H1 (cell line): ENCODE measurements at places on chromosomes 12 and 14.

GRCh38 chr14:77623201-77623600, 6.8 kb upstream of the SPTLC2 start:
- DNase-seq = no peak

- DNase-seq = peak; percentile 9
Observed at GRCh38 chr12:119989731-119990381, 820 bp downstream of the BICDL1 start.

- DNase-seq = no peak
Observed at GRCh38 chr14:34361504-34362011, 100.5 kb downstream of the SPTSSA start.

DNA sequence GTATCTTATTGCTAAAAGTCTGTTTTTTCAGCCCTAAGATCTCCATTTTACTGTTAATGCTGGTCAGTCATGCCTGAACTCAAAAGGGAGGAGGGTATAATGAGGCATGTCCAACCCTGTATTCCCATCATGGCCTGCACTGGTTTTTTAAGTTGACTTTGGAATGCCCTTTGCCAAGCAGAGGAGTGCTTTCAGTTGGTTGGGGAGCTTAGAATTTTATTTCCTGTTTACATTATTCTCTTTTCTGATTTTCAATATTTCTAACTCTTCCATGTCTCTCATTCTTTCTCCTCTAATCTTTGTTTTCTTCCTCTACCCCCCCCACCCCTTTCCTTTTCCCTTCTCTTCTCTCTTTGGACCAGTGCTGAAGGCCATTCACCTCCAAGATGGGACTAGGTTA, 4.9 kb upstream of the DHRS2 start:
- no peak for DNase-seq

DNA sequence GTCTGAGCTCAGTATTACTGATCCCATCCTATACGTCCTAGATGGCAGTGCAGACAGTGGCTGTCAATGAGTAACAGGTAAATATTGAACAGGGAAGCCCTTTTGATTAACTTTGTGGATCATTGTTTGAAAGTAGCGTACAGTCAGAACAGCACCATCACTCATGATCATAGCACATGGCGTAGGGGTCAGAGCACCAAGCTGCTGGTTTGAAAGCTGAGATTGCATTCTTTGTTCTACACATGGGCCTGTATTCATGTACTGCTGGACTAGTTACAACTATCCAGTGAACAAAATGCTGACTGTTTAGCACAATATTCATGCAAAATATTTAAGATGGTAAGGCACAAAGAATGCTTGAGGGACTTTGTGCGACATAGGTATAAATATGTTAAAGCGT, 131.8 kb downstream of the NPAS3 start:
- no peak for DNase-seq

- DNase-seq = no peak
Observed at GRCh38 chr14:36194663-36195062, 18.1 kb upstream of the PTCSC3 start.
